B cell (primary cell): ENCODE measurements at places on chromosomes 1 and 21.

DNA sequence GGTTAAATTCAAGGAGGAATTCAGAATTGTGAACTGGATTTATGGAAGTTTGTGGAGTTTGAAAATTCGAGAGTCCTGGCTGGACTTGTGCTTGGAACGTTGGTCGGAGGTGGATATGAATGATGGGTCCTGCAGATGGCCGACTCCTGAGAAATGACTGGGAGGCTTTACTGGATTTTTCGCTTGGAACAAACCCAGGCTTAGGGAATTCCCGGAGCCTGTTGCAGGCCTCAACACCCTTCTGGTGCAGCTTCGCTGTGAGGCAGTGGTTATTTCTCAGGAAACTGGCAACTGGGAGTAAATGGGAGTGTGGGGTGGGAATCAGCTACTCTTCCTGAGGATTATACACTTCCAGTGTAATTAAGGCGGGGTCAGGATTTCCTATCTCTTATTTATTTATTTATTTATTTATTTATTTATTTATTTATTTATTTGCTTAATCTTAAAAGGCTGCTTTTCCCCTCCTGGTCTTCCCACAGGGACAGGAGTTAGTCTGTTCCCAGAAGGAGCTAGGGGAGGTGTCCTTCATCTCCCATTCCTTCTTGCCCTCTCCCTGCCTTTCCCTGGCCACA lies 21.1 kb downstream of the MAPKAPK2 start:
- DNase-seq: no peak

GRCh38 chr1:70090875-70091274 lies 114.5 kb downstream of the LRRC40 start:
- no peak for DNase-seq

GRCh38 chr1:53535846-53536245 lies 76.6 kb downstream of the DMRTB1 start:
- DNase-seq: no peak

DNA sequence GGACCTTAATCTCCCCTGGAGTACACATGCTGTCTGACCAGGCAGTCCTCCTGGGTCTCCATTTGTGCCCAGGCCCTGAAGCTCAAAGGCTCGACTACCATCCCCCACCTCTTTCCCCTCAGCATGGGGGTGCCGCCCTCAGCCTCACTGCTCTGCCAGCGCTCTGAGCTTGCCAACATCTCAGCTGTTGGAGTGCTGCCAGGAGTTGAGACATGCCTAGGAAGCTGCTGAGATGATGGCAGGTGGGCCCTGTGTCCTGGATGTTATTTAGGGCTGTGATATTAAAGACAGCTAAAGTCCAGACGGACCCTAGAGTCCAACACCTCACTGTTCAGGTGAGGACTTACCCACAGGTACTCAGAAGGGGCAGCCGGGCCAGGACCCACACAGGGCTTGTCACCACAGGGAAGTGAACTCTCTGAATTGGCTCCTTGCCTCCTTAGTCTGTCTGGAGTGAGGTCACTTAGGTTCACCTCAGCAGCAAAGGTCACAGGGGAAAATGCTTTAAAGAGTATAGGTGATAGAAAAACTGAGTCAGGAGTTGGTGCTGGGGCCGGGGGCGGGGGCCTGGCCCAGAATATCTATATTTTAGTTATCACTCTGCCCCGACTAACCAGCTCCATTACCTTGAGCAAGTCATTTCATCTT lies 19.7 kb upstream of the KCNC4 start:
- no peak for DNase-seq

DNA sequence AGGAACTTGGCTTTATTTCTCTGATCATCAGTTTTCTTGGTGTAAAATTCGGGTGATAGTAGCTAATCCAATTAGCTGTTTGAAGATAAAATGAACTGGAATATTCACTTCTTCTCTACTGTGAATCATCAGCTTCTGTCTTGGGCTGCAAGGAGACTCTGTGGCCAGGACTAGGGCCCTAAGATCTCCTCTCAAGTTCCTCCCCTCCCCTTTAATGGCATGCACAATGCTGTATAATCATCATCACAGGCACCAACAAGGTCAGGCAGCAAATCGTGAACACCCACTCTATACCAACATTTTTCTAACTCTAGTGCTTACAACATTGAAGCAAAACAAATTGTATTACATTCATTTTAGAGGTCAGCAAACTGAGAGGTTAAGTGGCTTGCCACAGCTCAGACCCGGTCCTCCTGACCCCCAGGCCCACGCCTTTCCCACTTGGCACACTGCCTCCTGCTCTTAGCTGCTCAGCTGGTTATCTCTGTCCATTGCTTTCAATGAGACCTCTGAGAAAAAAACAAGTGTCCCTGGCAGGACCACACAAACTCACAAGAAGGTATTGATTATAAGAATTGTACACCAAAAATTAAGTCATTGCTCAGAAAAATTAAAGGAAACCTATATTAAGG lies 31.8 kb downstream of the LRRC52 start:
- no peak for DNase-seq

DNA sequence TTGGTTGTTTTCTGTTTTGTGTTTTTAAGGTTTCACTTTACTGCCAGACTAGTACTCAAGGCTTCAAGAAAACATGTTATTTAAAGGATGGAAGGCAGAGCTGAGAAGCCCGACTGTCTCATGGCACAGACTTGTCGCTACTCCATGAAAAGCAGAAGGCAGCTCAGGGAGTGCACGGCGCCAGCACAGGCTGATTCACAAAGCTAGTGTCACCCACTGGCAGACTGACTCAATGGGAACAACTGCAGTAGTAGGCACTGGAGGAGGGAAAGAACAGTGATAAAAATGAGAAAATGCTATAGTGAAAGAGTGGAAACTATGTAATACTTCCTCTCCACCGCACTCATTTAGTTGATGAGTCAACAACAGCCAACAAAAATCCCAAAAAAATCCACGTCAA lies 14.7 kb downstream of the HSF2BP start:
- DNase-seq: no peak

- peak; percentile 7 for DNase-seq
These were observed 1.6 kb downstream of the COLGALT2 start for GRCh38 chr1:184035719-184036516.

- no peak for DNase-seq
These were observed 43.7 kb upstream of the KCNA3 start for GRCh38 chr1:110718452-110718851.

DNA sequence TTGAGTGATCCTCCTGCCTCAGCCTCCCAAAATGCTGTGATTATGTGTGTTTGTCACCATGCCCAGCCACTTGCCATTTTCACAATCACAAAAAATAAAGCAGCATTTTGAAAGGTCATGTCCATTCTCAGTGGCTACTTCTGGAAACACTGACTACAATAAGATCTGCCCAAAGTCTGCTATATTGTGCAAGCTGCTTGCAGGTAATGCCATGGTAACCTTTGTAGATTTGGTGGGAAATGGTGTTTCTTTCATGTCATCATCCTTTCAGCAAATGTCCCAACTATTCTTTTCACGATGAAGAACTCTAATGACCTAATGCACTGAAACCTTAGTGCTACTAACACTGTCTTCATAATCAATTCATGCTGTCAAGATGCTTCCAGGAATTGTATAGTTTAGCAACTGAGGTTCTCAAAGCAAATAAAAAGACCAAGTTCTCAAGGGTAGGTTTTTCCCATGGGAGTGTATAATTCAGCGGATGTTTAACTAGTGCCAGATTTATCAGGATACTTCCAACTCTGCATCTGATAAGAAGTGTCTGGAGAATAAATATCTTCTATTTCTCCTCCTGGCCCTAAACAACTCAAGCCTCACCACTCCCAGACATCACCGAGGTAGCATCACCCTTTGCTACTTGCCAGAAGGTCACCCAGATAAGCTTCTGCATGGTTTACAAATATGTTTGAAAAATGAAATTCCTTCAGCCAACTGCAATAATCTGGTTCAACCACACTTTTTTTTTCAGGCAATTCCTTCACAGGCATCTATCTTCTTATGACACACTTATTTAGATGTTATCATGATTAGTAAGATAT lies 132.0 kb upstream of the ZC3H11B start:
- no peak for DNase-seq

GRCh38 chr1:98232678-98233077 lies 311.8 kb upstream of the DPYD start:
- DNase-seq: no peak

DNA sequence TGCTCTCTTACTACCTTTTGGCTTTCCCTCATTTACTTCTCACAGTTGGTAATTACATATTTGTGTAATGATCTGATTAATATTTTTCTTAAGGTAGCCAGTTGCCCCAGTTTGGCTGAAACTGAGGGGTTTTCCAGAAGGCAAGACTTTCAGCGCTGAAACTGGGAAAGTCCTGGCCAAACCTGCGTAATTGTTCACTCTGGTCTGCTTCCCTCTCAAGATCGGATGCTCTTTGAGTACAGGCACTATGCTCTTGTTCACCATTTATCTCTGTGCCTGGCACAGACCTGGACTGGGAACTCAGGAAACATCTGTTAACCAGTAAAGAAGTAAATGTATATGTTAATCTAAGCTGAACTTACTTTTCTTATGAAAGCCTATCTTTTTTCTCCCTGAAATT lies 209.6 kb upstream of the HOOK1 start:
- DNase-seq: no peak

DNA sequence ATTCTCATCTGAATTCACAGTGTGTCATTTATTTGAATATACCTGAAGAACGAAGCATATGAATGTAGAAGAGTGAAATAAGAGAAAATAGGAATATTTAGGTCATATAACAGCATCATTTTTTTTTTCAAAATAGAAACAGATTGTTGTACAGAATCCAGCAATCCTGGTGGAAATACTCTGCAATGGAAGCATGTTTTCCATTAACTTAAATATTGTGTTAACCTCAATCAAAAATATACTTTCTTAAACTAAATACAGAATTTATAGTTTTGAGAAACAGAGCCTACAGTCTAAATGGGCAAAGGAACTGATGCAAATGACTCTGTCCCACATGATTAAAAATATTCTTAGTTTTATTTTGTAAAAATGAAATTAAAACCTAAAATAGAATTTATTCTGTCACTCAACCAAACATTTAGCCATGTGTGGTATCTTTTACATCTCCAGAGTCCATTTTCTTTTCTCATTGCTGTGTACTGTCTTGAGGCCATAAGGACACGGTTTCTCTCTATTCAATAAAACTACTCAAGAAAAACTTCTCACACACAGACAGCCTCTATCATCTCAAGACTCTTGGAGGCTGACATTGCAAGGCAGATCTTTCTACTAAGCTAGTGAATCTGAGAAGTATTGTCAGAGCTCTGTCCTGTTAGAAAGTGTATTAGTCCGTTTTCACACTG lies 322.6 kb downstream of the LTN1 start:
- DNase-seq: no peak

GRCh38 chr1:174222166-174222949 lies 63.0 kb downstream of the RABGAP1L start:
- DNase-seq: no peak

- no peak for DNase-seq
These were observed 278.1 kb upstream of the CAMK1G start for GRCh38 chr1:209305221-209305954.

GRCh38 chr21:37232274-37233018 lies 34.7 kb downstream of the VPS26C start:
- DNase-seq: peak; percentile 33

GRCh38 chr1:28213315-28213714 lies 19.5 kb downstream of the DNAJC8 start:
- DNase-seq: no peak

DNA sequence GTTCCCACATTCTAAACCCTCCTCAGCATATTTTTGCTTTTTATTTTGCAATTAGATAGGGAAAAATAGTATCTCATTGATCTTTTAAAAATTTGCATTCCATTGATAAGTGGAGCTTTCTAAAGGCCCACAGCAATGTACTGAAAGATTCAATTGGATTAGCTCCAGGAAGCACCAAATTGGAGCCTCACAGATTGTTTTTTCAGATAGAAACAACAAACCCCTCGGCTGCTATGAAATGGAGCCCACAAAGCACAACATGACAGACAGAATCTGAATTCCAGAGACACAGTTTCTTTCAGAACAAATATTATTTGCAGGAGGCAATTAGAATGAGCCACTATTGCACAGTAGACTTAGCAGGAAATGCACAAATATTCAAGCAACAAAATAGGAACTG lies 58.9 kb upstream of the KIF26B start:
- no peak for DNase-seq

- DNase-seq: no peak
These were observed 1.8 kb downstream of the LUZP1 start for GRCh38 chr1:23166854-23167253.

DNA sequence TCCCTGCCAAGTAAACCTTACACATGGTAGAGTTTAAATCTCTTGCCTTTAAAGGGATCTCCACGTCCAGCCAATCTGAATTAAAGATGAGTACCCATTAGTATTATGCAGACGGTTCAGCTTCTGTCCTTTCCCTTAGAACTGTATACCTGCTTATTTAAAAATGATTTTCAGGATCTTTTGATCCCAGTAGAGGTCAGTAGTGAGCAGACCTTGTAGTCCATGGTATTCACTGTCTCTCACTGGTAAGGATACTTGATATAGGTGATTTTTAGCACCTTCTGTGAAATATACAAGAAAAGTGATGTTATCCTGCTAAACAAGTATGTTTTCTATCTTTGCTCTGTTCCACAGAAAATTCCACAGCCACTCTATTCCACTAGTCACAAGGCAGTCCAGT lies 1211.6 kb upstream of the ADGRL4 start:
- peak; percentile 27 for DNase-seq

- DNase-seq: no peak
These were observed 88.2 kb upstream of the PALMD start for GRCh38 chr1:99557546-99558202.

DNA sequence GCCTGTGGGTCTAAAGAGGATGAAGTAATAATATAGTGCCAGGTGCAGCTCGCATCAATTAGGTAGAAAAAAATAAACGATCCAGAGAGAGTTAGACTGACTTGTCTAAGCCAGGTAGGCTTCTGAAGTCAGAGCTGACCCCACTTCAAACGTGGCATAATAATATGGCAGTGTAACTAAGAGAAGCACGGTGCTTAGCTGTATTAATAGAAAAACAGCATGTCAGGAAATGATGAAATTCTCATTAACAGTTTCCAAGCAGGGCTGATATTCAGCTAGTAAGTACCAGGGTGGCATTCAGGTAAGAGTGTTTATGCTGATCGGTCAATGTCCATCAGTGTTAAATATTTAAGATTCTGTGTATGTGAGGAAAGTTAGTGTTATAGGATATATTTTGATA lies 145.8 kb upstream of the SAMSN1 start:
- DNase-seq: no peak

DNA sequence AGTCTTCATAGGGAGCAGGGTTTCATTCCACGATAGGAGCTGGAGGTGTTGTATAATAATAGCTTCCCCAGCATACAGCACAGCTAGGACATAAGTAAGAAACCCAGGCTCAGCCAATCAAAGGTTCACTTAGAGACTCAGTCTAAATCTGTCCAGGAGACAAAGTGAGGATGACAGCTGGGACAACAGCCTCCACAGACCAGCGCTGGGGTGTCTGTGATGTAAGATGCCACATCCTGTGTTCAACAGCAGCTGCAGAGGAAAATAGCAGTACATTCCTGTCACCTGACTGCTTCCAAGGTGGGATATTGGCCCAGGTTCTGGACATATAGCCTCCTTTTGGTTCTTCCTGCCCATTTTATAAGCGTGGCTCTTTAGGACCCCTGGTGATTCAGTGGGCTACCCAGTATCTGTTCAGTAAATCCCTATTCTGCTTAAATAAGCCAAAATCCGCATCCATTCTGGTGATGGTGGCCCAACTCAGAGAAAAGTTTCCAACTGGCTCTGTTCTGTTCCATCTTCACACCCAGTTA lies 176.8 kb upstream of the SYT6 start:
- no peak for DNase-seq

- no peak for DNase-seq
These were observed 102.6 kb upstream of the ATP1A1 start for GRCh38 chr1:116270316-116271057.
